ENCODE measurements at places on chromosomes 5 and 9.

DNA sequence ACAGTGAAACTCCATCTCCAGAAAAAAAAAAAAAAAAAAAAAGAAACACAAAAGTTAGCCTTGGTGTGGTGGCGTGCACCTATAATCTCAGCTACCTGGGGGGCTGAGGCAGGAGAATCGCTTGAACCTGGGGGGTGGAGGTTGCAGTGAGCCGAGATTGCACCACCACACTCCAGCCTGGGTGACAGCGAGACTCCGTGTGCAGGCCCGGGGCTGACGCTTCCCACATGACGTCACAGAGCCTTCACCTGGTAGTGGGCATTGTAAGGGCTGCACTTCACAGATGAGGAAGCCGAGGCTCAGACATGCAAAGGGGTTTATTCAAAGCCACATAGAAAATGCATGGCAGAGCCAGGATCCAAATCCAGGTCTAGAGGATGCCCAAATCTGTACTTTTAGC lies 114.2 kb downstream of the GAPVD1 start:
- no peak for DNase-seq

- no peak for DNase-seq
These were observed 99.6 kb downstream of the SLCO4C1 start for GRCh38 chr5:102196481-102196880.

- DNase-seq = no peak
These were observed 4.9 kb upstream of the HRH2 start for GRCh38 chr5:175652741-175653663.

DNA sequence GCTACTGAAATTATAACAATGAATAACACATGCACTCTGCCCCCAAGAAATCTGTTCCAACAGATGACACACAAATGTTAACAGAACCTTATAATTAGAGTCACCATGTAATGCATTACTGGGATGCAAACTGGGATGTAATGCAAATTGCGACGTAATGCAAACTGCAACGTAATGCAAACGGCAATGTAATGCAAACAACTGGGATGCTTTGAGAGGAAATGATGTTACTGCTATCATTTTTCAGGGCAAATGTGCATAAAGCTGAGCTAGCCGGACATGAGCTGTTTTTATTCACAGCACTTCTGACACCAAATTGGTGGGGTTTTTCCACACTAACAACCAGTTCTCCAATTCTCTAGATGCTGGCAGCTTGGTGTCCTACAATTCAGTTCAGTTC lies 117.2 kb downstream of the ADAMTS16 start:
- no peak for DNase-seq

- no peak for DNase-seq
These were observed 161.2 kb downstream of the AOPEP start for GRCh38 chr9:94887721-94888120.

- DNase-seq = no peak
These were observed 319.0 kb upstream of the PTGER4 start for GRCh38 chr5:40360685-40361084.

DNA sequence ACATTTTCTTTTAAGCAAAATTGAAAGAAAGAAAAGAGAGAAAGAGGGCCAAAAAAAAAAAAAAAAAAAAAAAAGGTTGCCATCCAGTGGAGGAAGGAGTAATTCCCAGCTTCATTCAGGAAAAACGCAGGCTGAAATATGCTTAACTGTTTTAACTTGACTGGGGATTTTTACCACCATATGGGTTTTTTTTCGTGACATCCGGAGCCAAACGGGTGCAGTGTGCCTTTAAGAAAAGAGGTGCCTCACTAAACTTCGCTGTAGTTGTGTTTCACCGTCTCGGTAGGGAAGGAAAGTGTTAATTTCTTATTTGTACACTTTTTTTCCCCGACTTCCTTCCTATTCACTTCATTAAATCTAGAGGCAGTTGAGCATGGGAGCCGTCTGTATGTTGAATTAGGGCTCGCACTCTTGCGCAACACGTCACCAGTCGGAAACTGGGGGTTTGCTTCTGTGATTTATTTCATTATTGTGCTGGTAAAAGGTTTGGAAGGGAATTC lies 143.0 kb downstream of the SMARCA2 start:
- peak; percentile 45 for DNase-seq

DNA sequence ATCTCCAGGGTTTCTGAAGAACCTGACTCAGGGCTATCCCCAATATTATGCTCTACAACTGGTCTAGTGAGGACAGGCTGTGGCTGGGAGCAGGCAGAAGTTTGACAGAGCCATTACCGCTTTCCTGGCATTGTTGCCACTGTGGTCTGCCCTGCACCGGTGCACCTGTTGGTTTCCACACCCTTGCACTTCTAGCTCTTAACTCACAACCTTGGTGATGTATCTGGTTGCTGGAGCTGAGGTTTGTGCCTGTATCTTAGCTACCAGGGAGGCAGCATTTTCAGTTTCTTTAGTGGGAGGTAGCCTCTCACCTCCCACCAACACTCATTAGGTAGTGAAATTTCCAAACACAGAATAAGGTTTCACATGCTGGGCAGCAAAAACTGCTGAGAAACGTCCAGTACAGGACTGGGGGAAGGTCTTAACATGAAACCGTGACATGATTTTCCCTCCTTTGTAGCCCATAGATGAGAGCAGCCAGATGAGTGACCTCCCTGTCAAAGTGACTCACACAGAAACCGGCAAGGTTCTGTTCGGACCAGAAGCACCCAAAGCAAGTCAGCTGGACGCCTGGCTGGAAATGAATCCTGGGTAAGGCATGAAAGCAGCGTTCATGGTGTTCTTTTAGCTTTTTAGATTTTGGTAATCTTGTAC lies 57.7 kb downstream of the SMARCA2 start:
- no peak for DNase-seq

DNA sequence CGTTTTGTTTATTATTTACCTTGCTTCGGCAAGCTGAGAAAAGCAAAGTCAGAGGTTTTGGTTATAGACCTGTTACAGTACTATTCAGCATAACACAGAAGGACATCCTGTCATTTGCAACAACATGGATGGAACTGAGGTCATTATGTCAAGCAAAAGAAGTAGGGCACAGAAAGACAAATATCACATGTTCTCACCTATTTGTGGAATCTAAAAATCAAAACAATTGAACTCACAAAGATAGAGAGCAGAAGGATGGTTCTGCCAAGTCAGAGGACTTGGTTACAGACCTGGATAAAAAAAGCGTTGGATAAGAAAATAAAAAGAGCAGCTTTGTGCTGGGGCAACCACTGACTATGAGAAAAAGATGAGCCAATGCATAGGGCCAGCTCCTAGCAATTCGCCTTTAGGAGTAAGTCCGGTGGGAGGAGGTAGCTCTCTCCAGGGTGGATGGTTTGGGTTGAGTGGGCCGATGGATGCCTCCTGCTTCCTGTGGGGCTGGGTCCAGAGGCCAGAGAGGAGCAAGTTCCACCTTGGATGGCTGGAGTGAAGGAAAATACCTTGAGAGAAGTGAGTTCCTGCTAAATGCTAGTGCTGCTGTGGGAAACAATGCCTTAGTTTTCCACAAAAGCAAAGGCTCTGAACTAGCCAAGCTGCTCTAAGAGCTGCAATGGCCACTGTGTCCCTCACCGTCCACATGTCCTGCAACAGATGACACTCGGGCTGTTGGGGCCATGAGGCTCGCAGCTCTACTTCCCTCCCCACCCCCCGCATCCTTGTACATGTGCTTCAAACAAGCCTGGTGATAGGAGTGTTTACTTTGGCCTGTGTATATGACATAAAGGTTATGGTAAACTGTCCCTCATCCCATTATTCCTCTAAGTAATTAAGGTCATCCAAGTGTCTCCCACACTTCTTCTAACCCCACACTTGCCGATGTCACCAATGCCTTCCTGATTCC lies 38.4 kb downstream of the ACOT12 start:
- no peak for DNase-seq

DNA sequence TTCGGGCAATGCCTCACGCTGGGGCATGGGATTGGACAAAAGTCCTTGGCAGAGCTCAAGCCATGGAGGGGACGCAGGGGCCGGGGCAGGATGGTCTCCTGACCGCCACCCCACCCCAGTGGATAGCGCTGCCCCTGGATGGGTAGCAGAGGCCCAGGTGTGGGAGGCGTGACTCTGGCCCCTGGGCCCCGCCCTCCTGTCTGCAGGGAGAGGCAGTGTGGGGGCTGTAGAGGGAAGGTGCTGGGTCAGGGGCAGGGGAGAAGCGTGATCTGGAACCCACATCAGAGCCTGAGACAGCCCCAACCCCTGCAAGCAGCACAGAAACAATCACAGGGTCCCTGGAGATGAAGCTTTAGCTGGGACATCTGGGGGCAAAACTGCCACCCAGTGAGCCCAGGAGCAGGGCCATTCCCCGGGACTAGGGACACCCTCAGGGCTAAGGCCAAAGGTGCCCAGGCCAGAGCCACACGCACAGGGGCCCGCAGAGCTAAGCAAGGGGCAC lies 36.2 kb downstream of the NACC2 start:
- DNase-seq = peak; percentile 30

DNA sequence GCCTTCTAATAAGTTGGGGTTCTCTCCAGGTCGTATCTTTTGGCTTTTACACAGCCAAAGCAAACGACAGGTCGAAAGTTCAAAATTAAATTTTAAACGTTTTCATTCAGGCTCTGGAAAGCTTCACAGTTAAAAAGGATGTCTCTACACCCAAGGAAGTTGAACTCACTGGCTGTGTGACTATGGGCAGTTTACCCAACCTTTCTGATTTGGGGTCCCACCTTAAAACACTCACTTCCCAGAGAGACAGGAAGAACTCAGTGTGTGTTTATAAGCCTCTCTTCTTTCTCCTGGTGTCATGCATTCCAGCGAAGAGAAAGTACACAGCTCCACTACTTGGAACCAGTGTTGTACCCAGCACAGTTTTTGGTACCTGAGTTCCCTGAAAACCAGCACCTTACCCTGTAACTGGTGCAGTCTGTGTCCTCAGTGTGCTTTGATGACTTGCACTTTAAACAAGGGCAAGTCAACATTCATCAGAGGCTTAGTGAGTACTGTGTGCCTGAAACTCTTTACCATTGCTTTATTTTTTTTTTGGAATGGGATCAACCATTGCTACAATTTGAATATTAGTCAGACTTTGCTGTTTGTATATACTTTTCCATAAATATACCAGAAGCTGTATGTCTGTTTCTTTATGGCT lies 1.7 kb downstream of the SRD5A1 start:
- no peak for DNase-seq

DNA sequence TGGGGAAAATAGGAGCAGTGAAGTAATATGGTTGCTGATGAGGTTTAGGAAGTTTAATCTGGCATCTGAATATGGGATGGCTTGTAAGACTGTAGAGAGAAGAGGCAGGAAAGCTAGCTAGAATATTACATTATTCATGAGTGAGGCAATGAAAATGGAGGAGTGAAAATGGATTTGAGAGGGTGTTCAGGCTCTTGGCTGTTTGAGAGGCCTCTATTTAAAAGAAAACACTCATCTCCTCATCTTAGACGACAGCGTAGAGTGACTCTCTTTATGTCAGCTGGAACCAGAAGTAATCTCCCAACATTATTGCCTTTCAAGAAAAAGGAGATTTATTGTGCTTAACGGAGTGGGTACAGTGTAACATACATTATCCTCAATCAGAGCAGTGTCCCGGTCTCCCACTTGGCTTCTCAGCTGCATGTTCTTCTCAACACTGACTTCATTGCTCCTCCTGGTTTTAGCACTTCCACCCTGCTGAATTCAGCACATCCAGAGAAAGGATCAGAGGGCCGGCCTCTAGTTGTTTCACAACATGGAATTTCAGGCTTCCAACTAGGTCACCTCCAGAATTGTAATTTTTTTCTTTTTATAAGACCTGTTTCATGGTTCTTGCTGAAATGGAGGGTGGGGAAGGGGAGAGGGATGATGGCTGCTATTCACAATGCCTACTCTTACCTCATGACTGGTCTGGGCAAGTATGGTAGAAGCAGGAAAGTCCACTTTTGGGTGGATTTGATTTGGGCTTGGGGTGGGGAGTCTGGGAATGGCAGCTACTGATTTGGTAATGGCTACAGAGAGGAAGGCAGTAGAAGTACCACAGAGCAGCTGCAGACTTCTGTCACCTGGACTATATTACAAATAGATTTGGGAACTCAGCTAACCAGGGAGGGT lies 52.9 kb upstream of the KIAA1958 start:
- no peak for DNase-seq

GRCh38 chr9:89179540-89179894 lies 899 bp upstream of the SHC3 start:
- DNase-seq = no peak

DNA sequence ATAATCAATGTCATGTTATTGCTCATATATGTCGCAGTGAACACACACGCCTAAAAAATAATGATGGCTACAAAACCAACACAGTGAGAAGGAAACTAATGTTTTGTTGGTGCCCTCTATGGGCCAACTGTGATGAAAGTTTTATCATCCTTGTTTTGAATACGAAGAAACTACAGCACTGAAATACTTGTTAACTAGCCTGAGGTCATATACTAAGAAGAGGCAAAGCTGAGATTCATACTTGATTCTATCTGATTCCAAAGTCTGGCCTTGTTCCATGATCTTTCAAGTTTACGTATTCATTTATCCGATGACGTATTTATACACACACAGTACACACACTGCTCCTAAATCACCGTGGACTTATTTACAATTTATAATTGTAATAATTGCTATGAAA lies 16.1 kb upstream of the DRD1 start:
- DNase-seq = no peak

DNA sequence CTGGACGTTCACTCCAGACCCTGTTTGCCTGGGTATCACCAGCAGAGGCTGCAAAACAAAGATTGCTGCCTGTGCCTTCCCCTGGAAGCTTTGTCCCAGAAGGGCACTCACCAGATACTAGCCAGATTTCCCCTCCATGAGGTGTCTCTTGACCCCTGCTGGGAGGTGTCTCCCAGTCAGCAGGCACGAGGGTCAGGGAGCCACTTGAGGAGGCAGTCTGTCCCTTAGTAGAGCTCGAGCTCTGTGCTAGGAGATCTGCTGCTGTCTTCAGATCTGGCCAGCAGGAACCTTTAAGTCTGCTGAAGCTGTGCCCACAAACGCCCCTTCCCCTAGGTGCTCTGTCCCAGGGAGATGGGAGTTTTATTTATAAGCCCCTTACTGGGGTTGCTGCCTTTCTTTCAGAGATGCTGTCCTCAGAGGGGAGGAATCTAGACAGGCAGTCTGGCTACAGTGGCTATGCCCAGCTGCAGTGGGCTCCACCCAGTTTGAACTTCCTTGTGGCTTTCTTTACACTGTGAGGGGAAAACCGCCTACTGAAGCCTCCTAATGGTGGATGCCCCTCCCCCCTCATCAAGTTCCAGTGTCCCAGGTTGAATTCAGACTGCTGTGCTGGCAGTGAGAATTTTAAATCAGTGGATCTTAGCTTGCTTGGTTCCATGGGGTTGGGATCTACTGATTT lies 253.9 kb downstream of the SPATA31D1 start:
- no peak for DNase-seq

DNA sequence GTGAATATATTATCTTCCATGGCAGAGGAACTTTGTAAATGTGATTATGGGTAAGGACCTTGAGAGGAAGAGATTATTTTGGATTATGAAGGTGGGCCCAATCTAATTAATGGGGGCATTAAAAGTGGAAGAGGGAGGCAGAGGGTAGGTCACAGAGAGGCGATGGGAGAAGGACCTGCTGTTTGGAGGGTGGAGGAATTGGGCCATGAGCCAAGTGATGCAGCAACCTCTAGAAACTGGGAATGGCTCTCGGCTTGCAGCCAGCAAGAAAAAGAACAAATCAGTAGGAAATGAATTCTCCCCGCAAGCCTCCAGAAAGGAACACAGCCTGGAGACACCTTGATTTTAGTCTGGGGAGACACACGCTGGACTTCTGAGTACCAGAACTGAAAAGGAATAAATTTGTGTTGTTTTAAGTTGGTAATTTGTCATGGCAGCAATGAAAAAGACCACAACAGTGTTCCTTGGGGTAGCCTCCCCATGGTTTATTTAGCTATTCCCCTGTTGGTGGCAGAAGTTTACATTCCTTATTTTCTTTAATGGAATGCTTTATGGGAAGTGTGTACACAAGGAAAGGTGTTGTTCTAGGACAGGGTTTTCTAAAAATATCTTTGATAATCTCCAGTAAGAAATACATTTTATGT lies 103.6 kb downstream of the HSPA4 start:
- no peak for DNase-seq
